ENCODE measurements at places on chromosomes 4 and X. TPM values are rescaled to one million over a fixed set of nuclear protein-coding genes. Genes with fewer than 3 reads are reported as not detected.

DNA sequence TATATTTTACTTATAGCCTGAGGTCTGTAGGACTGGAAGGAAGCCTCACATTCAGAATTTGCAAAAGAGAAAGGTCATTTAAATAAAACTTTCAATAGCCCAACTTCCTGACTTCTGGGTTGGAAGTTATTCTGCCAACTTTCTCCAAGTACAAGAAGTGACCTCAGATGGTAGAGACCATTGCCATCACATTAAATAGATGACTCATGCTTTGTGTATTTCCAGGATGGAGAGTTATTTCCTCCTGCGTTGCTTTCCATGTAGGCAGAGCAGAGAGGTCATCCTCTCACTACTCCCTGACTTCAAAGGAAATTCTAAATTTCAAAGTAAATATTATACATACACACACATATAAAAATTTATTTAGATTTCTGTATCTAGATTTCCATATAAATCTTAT is 73.0 kb upstream of the NR3C2 start:
- H3K27ac ChIP-seq: no peak overlapping the region
- no peak overlapping the region for H3K4me3 ChIP-seq
- H3K27me3 ChIP-seq: no peaks in the 10 kb centered on the region
- H3K36me3 ChIP-seq: no peaks in the 10 kb centered on the region

GRCh38 chr4:124025000-124025399 is 628.4 kb downstream of the SPRY1 start:
- H3K27ac ChIP-seq: no peak overlapping the region
- H3K27me3 ChIP-seq: no peaks in the 10 kb centered on the region
- DNase-seq: no peak
- no peak overlapping the region for H3K4me3 ChIP-seq
- peaks cover 2% of the 10 kb centered on the region for H3K36me3 ChIP-seq
- no peaks in the 10 kb centered on the region for H3K4me1 ChIP-seq

DNA sequence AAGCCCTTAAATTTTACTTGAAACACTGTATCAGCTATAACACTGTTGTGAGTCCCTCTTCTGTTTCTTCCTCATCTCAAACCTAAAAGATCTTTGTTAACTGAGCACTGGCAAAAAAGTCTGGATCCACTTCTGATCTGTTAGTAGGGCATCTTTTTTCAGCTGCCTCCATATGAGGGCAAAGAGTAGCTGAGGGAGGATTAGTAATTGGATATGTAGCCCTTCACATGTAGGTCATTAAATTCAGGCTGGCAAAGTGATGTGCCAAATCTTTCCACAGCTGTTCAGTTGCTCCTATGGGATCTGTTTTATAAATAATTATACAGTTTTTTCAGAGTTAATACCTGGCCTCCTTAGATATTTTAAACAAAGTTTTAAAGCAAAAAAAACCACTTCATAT is 1.1 kb upstream of the TRMT10A start:
- H3K36me3 ChIP-seq: no peaks in the 10 kb centered on the region
- no peak overlapping the region for H3K27ac ChIP-seq
- H3K4me3 ChIP-seq: no peak overlapping the region
- H3K27me3 ChIP-seq: no peaks in the 10 kb centered on the region

DNA sequence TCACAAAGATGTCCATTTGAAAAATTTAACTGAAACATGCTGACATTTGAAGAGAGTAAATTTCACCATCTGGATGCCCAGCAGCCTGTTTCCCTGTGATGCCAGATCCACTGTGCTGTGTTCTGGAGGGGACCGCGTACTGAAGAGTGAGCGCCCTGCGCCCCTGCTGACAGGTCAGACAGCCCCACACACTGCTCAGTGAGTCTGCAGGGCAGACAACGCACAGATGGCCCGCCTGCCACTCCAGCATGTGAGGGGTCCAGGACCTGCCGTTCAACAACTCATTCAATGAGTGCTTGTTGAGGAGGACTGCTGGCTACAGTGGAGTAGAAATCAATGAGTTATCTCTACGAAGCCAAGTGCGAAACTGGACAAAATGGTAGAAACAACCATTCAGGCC is 49.2 kb downstream of the FGFRL1 start:
- no peaks in the 10 kb centered on the region for H3K4me1 ChIP-seq
- no peak overlapping the region for H3K4me3 ChIP-seq
- DNase-seq: no peak
- H3K27ac ChIP-seq: no peak overlapping the region
- H3K36me3 ChIP-seq: no peaks in the 10 kb centered on the region
- no peaks in the 10 kb centered on the region for H3K27me3 ChIP-seq

GRCh38 chr4:182242787-182243186 is 415 bp upstream of the TENM3 start:
- H3K4me3 ChIP-seq: no peak overlapping the region
- no peak overlapping the region for H3K27ac ChIP-seq
- H3K27me3 ChIP-seq: no peaks in the 10 kb centered on the region

GRCh38 chrX:102765217-102765616 is 44.7 kb downstream of the GPRASP3 start:
- no peaks in the 10 kb centered on the region for H3K36me3 ChIP-seq
- H3K4me3 ChIP-seq: no peak overlapping the region
- no peak overlapping the region for H3K27ac ChIP-seq
- H3K4me1 ChIP-seq: no peaks in the 10 kb centered on the region
- H3K27me3 ChIP-seq: no peaks in the 10 kb centered on the region

- H3K4me3 ChIP-seq: no peak overlapping the region
- no peaks in the 10 kb centered on the region for H3K4me1 ChIP-seq
- H3K27ac ChIP-seq: no peak overlapping the region
- H3K36me3 ChIP-seq: no peaks in the 10 kb centered on the region
- no peaks in the 10 kb centered on the region for H3K27me3 ChIP-seq
- no peak for DNase-seq
Observed at GRCh38 chr4:141705048-141705746, 68.8 kb downstream of the IL15 start.

- H3K4me3 ChIP-seq: no peak overlapping the region
- no peak overlapping the region for H3K27ac ChIP-seq
- no peaks in the 10 kb centered on the region for H3K36me3 ChIP-seq
Observed at GRCh38 chr4:41638203-41638602, 100.2 kb downstream of the LIMCH1 start.

- no peaks in the 10 kb centered on the region for H3K27me3 ChIP-seq
- no peak overlapping the region for H3K27ac ChIP-seq
- H3K4me1 ChIP-seq: no peaks in the 10 kb centered on the region
- H3K4me3 ChIP-seq: no peak overlapping the region
Observed at GRCh38 chrX:64169988-64170387, 35.5 kb downstream of the AMER1 start.

GRCh38 chr4:38837849-38838248 is 18.8 kb downstream of the TLR6 start:
- no peak overlapping the region for H3K4me3 ChIP-seq
- no peaks in the 10 kb centered on the region for H3K36me3 ChIP-seq
- no peak overlapping the region for H3K27ac ChIP-seq

GRCh38 chrX:41082783-41083182 is 2.5 kb upstream of the USP9X start:
- no peaks in the 10 kb centered on the region for H3K36me3 ChIP-seq
- H3K27me3 ChIP-seq: no peaks in the 10 kb centered on the region
- no peak overlapping the region for H3K27ac ChIP-seq
- no peak for DNase-seq
- H3K4me1 ChIP-seq: no peaks in the 10 kb centered on the region

DNA sequence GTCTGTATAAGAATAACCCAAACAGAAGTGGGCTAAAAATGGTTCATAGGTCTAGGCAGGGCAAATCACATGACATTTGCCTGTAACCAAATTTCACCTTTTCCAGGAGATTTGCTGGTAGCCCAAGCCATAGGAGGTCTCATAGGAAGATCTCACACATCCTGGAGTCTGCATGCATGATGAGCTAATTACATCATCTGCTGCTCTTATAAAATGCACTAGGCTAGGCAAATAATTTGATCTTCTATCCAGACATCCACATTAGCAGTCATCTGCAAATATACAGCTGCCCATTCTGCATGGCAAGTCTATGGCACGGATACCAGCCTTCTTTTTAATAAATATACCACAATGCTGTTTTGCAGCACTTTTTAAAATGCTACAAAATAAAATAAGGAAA is 87.2 kb downstream of the MAPK10 start:
- H3K4me3 ChIP-seq: no peak overlapping the region
- H3K27ac ChIP-seq: no peak overlapping the region
- no peaks in the 10 kb centered on the region for H3K36me3 ChIP-seq
- H3K27me3 ChIP-seq: no peaks in the 10 kb centered on the region
- DNase-seq: no peak
- H3K4me1 ChIP-seq: no peaks in the 10 kb centered on the region

DNA sequence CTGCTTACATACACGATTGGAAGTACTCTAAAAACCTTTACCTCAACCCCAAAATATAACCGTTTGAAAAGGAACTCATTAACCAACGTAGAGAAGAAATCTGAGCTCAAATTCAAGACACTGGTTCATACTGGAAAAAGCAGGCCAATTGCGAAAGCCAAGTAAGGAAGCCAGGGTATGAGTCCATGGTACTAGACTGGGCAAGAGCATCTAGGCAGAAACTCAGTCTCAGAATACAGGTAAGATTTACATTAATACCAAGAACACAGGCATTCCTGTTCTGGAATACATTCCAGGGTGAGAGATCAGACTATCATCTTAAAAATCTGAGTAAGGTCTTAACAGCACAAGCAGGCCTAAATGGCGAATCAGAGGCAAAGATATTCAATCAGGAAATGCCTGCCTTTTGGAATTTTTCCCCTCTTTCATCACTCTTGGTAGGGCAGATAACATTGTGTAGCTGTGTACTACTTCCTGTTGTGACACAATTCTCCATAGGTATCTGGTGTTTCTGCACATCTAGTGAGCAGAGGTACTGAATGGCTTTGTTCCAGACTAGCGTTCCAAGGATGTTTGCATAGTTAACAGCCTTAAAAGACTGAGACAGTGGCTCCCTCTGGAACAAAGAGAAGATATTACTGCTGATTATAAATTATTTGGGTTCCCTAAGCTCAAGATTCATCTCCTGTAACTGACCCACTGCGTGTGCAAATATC is 311.3 kb downstream of the PCDH19 start:
- no peak overlapping the region for H3K4me3 ChIP-seq
- H3K27ac ChIP-seq: no peak overlapping the region
- H3K36me3 ChIP-seq: no peaks in the 10 kb centered on the region

DNA sequence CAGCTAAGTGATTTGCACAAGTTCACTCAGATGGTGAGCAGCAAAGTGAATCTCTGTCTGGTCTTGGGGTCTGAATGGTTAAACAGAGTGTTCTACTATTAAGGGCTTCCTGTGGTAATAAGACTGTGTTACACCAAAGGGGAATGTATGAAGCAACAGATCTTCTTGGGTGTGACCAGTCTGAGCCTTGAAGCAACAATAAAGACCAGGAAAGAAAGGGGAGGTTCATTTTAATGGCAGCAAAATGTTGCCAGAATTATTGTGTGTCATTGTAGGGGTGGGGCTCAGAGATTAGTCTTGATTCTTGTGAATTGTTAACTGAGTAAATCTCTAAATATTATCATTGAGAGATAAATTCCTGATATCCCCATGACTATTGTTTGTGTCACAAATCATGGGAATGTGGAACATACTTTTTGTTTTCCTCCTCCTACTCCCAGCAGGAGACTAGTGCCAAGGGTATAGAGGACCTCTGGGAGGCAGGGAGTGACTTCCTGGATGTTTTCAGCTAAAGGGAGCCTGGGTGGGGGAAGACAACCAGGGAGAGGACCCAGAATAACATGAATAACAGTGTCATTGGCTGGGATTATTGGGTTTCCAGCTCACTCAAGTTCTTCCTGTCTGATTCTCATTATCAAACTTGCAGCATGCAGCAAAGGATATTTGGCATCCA is 141.4 kb upstream of the PAK3 start:
- no peaks in the 10 kb centered on the region for H3K36me3 ChIP-seq
- no peak for DNase-seq
- H3K27me3 ChIP-seq: no peaks in the 10 kb centered on the region

DNA sequence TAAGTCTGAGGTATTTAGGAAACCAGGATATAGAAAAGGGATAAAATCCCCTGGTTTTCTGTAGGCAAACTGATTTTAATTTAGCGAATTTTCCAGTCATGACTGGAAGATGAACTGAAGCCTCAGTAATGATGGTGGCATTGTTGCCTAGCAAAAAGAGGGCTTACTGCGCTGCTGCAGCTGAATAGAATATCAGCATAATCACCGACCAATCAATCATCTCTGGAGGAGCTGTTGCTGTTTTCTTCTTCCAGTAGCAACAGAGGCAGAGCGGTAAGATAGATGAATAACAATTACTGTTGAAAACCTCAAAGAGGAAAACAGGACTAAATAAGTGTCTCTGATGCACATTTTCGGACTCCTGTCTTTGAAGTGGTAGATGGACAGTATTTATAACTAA is 86.2 kb downstream of the FAM133A start:
- H3K36me3 ChIP-seq: no peaks in the 10 kb centered on the region
- no peaks in the 10 kb centered on the region for H3K27me3 ChIP-seq
- H3K4me3 ChIP-seq: no peak overlapping the region
- H3K27ac ChIP-seq: no peak overlapping the region

The LINC00632 gene
- 354 TPM for total RNA-seq

The CT47B1 gene
- total RNA-seq: not detected

The HAUS7 gene
- 30.1 TPM for total RNA-seq

The UBL4A gene
- total RNA-seq: 58.5 TPM

All from tibial nerve (tissue), 4 donors.